ENCODE measurements at places on chromosomes 7 and 10. TPM values are rescaled to one million over a fixed set of nuclear protein-coding genes. Genes with fewer than 3 reads are reported as not detected.

- DNase-seq: no peak
Measured at GRCh38 chr10:37667736-37668135, 189.7 kb downstream of the ZNF248 start.

DNA sequence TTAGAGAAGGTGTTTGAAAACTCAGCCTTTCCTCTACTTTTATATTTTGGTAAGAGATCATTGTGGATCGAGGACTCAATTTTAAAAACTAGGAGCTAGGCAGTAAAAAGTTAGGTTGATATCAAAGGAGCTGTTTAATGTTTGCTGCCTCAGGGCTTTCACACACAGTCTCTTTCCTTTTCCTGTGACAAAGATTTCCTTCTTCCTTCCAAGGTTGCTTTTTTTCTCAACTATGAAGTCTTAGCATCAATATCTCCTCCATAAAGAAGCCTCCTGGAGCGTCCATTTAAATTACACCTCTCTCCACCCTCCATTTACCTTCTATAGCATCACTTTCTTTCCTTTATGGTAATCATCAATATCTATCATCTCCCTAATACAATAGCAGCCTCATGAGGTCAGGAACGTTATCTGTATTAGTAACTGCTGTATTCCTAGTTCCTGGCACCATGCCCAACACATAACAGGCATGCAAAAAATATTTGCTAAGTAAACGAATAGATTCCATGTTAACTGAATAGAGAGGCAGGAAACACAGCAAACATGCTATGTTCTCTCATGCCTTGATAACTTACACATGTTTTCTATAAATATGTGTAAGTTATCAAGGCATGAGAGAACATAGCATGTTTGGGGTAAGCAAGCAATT, 48.5 kb downstream of the GNAT3 start:
- no peak for DNase-seq

- DNase-seq: no peak
Measured at GRCh38 chr7:44212018-44212417, 11.2 kb downstream of the YKT6 start.

- no peak for DNase-seq
Measured at GRCh38 chr7:108135446-108136190, 5.5 kb upstream of the LAMB4 start.

DNA sequence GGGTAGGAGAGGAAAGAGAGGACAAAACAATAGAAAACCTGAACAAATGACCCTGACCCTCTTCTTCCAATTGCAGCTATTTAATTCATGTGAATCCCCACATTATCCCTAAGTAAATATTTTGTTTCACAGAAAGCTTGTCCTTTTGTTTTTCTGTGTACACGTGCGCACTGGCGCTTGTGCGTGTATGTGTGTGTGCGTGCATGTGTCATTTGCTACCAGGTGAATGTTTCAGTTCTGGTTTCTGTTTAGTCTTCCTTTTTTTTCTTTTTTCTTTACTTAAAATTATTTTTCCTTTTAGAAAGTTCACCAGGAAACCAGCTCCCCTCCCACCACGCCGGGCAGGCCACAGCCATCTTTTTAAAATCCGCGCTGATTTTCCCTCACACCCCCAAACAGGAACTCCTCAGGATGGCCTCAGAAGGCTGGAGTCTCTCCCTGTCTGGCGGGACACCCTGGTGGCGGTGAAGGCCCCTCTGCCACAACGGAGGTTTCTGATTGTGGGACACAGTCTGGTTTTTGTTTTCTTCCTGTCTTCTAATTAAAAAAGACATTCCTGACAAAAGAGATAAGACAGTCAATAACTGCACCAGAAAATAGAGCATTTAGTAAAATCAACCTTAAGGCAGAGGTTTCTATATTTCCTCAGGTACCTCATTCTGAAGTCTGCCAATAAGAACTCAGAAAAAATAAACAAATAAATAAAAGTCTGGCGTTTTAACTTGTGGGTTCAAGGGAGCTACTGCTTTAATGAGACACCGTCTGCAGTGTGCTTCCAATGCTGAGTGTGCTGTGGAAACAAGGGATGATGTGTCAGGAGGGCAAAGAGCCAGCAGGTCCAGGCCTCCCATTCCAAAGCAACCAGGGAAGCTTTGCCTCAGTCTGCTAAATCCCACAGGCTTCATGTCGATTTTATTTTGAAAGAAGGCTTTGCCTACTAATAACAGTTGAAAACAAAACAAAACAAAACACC, 17.4 kb downstream of the IRF5 start:
- peak; percentile 78 for DNase-seq

DNA sequence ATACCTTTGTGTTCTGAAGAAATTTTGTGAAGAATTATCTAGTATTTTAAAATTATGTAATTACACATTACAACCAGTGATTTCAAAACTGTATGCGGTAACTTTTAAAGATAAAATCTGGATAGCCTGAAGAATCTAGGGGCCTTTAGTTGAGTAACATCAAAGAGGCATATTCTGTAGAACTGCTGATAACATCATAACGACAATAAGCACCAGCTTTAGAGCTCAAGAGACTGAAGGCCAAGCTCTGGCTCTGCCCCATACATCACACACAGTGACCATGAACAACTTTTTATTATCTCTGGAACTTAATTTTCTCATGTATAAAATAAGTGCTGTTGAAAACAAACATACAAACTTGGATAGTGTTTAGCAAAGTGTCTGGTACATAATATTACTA, 121.1 kb upstream of the RHOBTB1 start:
- DNase-seq: no peak

- no peak for DNase-seq
Measured at GRCh38 chr10:25083546-25084111, 67.2 kb downstream of the THNSL1 start.

- DNase-seq: no peak
Measured at GRCh38 chr7:22612776-22613175, 112.8 kb upstream of the STEAP1B start.

GRCh38 chr10:58516119-58516518, 3.4 kb downstream of the BICC1 start:
- peak; percentile 64 for DNase-seq

GRCh38 chr10:97074256-97075145, 111.3 kb downstream of the SLIT1 start:
- DNase-seq: no peak

- no peak for DNase-seq
Measured at GRCh38 chr10:69470463-69471384, 19.5 kb downstream of the TSPAN15 start.

GRCh38 chr7:17301471-17302456, 3.3 kb downstream of the AHR start:
- no peak for DNase-seq

- peak; percentile 19 for DNase-seq
Measured at GRCh38 chr10:111128331-111129180, 51.7 kb downstream of the ADRA2A start.

- DNase-seq: no peak
Measured at GRCh38 chr7:126790763-126791162, 462.0 kb downstream of the GRM8 start.

GRCh38 chr7:81924494-81924893, 154.6 kb upstream of the HGF start:
- DNase-seq: no peak

GRCh38 chr7:108425714-108426275, 30.4 kb downstream of the NRCAM start:
- DNase-seq: no peak

DNA sequence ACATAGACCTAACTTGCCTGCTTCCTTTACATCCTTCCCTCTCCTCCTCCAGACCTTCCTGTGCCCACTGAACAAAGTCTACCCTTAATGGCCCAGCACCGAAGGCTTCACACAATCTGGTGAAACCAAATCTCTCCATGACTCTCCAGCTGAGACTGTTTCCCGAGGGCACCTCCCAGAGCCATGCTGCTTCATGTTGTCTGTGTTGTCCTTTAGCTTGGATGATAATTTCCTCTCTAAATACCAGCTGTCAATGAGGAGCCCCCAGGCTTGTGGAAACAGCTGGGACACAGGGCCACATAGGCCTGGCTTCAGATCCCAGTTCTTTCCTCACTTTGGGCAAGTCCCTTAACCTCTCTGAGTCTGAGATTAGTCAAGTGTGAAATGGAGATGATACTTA, 54.3 kb downstream of the DLD start:
- DNase-seq: no peak

- no peak for DNase-seq
Measured at GRCh38 chr10:37789590-37789989, 67.8 kb downstream of the ZNF248 start.

GRCh38 chr7:102061981-102062390, 224.7 kb upstream of the SH2B2 start:
- peak; percentile 25 for DNase-seq

GRCh38 chr7:104130726-104131125, 77.1 kb downstream of the ORC5 start:
- DNase-seq: peak; percentile 42

- no peak for DNase-seq
Measured at GRCh38 chr7:1340461-1341360, 108.0 kb downstream of the UNCX start.

- no peak for DNase-seq
Measured at GRCh38 chr10:104767282-104767681, 126.2 kb downstream of the SORCS3 start.

GRCh38 chr7:129412501-129412900, 21.7 kb upstream of the STRIP2 start:
- DNase-seq: no peak

DNA sequence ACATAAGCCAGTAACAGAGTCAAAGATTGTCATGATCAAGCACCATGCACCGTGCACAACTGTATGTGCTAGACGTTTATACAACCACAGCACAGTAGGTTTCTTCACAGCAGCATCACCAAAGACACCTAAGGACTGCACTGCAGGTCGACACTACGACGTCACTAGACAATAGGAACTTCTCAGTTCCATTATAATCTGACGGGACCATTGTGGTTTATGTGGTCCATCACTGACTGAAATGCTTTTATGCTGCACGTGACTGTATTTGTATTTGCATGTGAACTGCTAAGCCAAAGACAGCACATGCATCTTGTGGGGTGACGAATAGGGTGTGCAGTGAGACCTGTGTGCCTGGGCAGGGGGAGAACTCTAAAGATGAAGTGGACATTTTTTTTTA, 164.9 kb downstream of the PARD3 start:
- peak; percentile 8 for DNase-seq

DNA sequence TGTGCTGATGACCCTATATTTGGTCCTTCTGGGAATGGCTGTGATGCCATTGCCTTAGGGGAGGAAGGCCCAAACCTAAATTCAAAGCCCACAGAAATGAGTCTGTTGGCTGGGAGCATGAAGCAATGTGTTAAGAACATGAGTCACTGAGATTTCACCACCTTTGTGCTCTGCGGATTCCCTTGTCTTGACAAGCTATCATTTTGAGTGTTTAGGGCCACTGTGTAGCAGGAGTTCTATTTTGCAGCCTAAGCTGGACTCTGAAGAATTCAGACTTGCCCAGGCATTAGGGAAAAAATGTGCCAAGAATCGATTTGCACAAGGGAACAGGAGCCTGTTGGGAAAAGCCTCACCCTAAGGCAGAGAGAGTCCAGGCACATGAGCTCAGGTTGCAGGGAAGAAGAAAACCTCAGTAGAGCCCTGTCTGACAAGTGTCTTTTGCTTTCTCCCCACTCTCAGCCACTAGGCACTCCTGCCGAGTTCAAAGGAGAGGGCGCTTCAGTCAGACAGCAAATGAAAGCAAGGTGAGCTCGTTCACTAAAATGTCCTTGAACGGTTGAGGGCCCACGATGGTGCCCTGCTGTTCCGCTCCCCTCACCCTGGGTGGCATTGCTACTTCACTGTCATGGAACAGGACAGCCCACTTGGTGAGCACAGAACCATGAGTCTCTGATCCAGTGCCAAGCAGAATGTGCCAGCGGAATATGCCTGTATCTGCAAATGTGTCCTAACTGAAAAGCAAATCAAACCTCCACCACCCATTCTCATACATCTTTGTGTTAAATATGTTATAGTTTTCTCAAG, 93.6 kb downstream of the PRLHR start:
- DNase-seq: peak; percentile 84

- DNase-seq: peak; percentile 91
Measured at GRCh38 chr10:35421553-35422178, 85.4 kb downstream of the CCNY start.

- DNase-seq: no peak
Measured at GRCh38 chr10:34513636-34514035, 301.5 kb downstream of the PARD3 start.

GRCh38 chr7:34034728-34035127, 129.4 kb downstream of the BMPER start:
- no peak for DNase-seq

- DNase-seq: peak; percentile 56
Measured at GRCh38 chr10:93165367-93165766, 91.7 kb downstream of the CYP26A1 start.

GRCh38 chr10:123651421-123652047, 14.6 kb upstream of the GPR26 start:
- no peak for DNase-seq

DNA sequence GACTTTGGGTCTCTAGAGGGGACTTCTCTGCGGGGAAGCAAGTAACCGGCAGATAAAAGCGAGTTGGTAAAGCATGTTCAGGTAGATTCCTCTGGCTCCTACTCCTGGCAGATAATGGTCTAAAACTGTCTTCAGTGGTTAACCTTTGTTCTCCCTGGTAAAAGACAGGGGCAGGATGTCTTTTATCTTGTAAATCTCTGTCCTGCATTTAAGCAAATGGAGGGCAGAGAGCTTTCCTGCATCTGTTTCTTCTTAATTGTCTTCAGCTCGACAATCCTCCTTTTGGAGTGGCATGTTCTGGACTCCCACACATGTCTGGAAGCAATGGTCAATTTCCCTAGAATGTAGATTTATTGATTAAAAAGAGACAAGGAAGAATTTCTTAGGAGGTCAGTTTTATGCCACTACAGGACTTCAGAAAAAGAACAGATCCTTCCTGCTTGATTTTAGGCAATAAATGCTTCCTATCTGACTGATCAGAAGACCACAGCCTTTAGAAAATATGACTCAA, 16.6 kb downstream of the C7orf33 start:
- DNase-seq: no peak

- DNase-seq: peak; percentile 24
Measured at GRCh38 chr10:32031920-32032319, 24.3 kb downstream of the KIF5B start.

The ASIC3 gene
- 5.9 TPM for total RNA-seq

The EPO gene
- not detected for total RNA-seq

The ITPRIP gene
- total RNA-seq: 21.9 TPM

The ZEB1 gene
- 37.2 TPM for total RNA-seq

The ATP6V0A4 gene
- total RNA-seq: 0.25 TPM

The TMEM254 gene
- 14.3 TPM for total RNA-seq

The NKX1-2 gene
- total RNA-seq: 0.07 TPM

The ERVW-1 gene
- total RNA-seq: 0.19 TPM

The CAV1 gene
- 384 TPM for total RNA-seq

The ZNF804B gene
- total RNA-seq: not detected

The OR13A1 gene
- not detected for total RNA-seq

The LSM5 gene
- 36.2 TPM for total RNA-seq

The CCL26 gene
- total RNA-seq: not detected

The CCL24 gene
- total RNA-seq: not detected

The PON1 gene
- 1.00 TPM for total RNA-seq

The CLCN1 gene
- not detected for total RNA-seq

Data from astrocyte (in vitro differentiated cells and primary cell).